ENCODE measurements at places on chromosomes 12 and 14. TPM values are rescaled to one million over a fixed set of nuclear protein-coding genes. Genes with fewer than 3 reads are reported as not detected.

DNA sequence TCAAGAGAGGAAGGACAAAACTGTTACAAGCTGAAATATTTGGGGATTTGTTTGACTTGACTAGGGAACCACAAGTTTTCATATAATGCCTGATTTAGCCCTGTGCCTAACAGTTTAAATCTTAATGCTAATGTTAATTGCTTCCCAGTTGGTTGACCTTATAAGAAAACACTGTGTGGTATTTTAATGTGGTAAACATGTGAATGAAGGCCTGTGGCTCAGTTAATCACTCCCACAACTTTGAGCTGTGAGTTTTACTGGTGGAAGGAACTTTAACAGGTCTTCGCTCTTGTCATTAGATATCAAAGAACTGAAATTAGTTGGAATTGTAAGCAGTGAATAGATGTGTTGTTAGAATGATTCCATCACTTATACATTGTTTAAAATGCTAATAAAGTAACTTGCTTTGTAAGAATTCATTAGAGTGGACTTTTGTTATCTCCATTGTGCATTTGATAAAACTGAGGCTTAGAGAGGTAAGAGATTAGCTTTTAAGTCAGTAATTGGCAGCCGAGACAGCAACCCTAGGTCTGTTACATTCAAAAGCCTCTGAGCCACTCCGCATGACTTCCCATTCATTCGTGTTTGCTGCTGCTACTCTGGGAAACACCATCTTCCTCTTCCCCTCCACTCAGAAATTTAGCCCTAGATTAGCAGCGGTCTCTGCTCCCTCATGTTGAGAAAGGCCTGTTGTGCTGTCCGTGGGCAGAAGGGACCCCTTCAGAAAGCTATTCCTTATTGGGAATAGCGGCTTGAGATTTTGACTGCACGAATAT lies 1.0 kb upstream of the TBK1 start:
- peak; percentile 28 for DNase-seq

- peak; percentile 14 for DNase-seq
These were observed 180.0 kb downstream of the KITLG start for GRCh38 chr12:88400302-88400701.

DNA sequence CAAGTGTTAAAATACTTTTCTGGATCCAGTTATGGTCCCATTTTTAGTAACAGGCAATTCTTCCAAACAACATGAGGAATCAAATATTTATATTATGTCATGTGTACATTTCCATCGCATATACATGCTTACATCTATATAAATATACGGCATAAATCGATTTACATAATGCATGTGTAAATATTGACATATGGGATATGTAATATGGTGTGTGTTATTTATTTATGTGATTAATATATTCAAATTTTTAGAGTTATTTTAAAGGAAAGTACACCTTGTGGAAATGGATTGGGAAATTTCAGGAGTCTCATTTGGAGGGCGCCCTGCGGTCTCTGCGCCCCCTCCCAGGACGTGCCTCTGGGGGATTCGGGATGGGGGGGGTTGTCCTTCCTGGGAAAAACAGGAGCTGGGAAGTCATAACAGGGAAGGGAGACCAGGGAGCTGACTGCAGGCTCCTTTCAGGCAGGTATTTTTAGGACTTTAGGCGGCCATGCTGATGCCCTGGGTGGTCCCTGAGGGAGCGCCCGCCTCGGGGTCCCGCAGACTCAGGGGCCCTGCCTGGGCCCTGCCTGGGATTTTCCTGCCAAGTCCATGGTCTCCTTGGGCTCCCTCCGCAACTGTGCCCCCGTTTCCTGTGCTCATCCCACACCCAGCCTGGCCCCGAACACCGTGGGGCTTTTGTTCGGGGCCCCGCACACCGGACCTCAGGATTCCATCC lies 82.7 kb upstream of the SFSWAP start:
- no peak for DNase-seq

AMN gene
- 0.29 TPM for total RNA-seq

DNA sequence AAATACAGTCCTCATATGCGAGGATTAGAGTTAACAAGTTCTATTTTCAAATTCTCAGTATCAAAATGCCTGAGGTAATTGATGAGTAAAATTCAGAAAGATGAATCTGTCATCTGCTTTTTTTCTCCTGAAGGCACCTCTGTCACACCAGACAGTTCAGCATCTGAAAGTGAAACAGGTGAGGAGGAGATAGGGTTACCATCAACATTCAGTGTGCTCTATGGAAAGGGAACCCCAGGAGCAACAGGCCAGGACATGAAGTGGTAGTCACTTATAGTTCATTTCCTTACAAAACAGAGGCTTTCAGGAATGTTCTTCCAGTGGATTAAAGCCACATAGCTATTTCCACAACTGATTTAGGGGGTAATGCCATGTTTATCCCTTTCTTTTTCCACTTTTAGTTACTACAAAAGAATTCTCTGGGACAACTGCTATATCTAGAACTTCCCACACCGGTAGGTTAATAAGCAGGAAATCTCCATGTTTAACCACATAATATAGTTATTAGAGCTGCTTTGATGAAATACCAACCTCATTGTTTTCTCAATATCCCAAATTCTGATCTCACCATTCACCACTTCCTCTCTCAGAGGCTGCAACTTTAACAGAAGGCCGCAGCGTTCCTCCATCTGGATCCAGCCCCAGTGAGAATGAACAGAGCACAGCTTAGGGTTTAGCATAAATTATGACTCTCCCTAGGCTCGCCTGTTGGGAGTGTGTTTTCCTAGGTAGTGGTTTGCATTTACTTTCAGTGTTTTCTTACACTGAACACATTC lies 177.0 kb upstream of the CNTN1 start:
- no peak for DNase-seq

- no peak for DNase-seq
These were observed 56.1 kb upstream of the FBRSL1 start for GRCh38 chr12:132433641-132434395.

GRCh38 chr12:109518820-109519665 lies 41.6 kb downstream of the UBE3B start:
- peak; percentile 69 for DNase-seq

PLA2G1B gene
- not detected for total RNA-seq

BBOF1 gene
- 2.0 TPM for total RNA-seq

DNA sequence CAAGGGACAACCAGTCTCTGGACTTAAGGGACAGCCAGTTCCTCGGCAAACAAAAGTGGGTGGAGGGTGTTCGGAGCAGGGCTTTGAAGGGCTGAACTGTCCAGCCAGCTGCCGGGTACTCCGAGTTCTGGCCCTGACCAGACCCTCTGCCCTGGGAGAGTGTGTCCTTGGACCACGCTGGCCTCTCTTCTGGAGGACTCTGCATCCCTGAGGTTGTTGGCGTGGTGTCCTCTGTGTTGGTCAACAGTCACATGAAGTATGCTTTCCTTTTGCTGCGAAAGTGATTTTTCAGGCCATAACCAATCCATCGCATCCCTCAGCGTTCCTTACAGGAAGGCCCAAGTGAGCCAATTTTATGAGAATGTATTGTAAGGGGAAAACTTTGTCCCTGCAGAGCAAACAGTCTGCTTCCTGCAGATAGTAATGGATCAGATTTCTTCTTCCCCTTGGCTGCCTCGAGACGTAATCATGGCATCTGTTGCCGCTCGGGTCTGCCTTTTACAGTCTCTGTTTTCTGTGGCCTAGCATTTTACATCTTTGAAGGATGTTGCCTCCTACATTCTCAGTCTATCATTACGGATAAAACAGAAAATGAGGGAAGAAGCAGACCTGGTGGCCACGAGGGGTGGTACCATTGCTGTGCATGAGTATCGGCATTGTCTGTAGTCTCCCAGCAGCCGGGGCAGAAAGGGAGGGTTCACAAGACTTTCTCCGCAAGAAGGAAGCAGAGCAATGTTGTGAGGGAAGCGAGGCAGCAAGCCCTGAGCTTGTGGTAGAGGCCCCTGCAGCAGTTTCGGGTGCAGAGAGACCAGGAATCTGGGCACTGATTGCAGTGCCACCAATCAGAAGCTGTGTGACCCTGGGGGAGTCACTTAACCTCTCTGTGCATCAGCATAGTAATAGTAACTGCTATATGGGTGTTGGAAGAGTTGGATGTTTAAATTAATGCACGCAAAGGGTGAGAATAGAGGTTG lies 47.4 kb downstream of the SMIM41 start:
- no peak for DNase-seq

- DNase-seq = no peak
These were observed 190.2 kb downstream of the KIF26A start for GRCh38 chr14:104328607-104329006.

- DNase-seq = no peak
These were observed 28.8 kb downstream of the ZFHX2 start for GRCh38 chr14:23522643-23523198.

GRCh38 chr14:34223373-34224148 lies 238.5 kb downstream of the SPTSSA start:
- no peak for DNase-seq

GRCh38 chr14:72717220-72717619 lies 176.7 kb downstream of the DPF3 start:
- DNase-seq = no peak

- peak; percentile 73 for DNase-seq
These were observed 18.8 kb upstream of the KRT78 start for GRCh38 chr12:52867642-52868041.

B4GALNT1 gene
- 0.40 TPM for total RNA-seq

FAM90A1 gene
- total RNA-seq = not detected

DNA sequence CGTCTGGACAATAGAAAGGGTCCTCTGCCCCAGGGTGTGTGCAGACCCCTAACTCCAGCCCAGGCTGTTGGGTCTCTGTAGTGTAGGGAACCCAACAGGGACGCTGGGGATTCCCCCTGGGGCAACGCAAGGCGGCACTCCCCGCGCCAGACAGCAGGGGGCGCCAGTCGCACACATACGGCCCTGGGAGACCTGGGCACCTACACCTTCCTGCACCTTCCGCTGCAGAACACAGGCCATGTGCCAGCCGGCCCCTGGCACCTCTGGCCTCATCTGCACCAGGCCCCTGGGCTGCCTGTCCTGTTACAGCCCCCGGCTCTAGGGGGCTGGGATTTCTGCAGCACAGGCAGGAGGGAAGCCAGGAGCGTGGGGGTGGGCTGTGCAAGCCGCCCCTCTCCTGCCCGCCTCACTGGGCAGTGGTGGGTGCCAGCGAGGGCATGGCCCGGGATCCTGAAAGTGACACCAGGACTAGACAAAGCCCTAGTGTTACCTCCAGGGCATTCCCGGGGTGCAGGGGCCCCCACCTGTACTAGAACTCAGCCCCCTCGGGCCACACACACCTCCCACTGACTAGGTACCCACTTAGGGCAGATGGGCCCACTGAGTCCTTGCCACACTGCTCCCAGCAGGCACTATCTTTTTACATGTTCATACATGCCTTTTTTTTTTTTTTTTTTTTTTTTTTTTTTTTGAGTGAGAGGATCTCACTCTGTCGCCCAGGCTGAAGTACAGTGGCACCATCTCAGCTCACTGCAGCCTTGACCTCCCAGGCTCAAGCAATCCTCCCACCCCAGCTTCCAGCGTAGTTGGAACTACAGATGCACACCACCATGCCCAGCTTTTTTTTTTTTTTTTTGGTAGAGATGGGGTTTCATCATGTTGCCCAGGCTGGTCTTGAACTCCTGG lies 37.5 kb downstream of the CCNK start:
- peak; percentile 75 for DNase-seq

SLC7A7 gene
- 0.61 TPM for total RNA-seq

CCDC38 gene
- total RNA-seq = not detected

KIF26A gene
- 0.39 TPM for total RNA-seq

GRCh38 chr12:49540229-49541139 lies 1.7 kb downstream of the KCNH3 start:
- no peak for DNase-seq

HRK gene
- 2.6 TPM for total RNA-seq

DNA sequence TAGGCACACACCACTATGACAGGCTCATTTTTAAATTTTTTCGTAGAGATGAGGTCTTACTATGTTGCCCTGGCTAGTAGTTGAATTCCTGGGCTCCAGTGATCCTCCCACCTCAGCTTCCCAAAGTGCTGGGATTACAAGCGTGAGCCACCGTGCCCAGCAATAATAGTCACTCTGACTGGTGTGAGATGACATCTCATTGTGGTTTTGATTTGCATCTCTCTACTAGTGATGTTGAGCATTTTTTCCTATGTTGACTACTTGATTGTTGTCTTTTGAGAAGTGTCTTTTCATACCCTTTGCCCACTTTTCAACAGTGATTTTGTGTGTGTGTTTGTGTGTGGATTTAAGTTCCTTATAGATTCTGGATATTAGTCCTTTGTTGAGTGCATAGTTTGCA lies 26.3 kb downstream of the ATP2A2 start:
- DNase-seq = no peak

- DNase-seq = peak; percentile 86
These were observed 55.8 kb downstream of the CMAS start for GRCh38 chr12:22101749-22102243.

- DNase-seq = no peak
These were observed 75.3 kb upstream of the DUSP6 start for GRCh38 chr12:89427508-89428156.

DNA sequence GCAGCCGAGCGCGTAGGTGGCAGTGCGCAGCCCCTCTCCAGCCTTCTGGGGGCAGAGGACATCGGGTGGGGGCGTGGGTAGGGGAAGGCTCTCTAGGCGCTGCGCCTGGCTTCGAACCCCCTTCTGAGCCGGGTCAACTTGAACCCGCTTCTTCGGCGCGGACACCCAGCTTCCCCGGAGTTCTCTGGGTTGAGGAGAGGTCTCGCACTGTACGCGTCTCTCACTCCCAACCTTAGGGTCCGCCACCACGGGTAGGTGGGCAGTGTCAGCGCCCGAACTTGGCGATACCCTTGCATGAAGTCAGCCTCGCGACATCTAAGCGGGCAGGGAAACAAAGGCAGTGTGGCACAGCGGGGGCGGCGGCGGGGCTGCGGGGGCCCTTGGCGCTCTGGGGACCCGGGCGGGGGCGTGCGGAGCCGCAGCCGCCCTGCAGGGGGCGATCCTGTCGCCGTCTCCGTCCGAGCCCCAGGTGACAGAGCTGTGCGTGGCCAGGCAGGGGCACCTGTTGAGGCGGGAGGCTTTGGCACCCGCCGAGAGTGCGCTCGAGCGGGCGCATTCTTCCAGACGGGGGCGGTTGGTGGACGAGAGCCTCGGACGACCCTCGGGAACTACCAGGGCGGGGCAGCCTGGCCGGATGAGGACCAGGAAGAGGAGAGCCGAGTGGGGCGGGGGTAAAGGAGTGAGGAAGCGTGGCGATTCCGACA lies 1.1 kb downstream of the GALNT16 start:
- DNase-seq = peak; percentile 9

DNA sequence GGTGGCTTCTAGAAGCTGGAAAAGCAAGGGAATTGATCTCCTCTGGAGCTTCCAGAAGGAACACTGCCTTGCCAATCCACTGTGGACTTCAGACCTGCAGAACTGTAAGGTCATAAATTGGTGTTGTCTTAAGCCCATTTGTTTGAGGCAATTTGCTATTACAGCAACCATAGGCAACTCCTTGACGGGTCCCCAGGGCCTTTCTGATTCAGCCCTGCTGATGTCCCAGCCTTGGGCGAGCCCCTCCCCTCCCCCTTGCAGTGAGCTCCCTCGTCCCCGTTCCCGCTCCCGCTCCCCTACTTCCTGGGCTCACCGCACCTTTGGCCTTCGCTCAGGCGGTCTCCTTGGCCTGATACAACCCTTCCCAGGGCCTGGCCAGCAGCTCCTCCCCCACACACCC lies 18.9 kb upstream of the DIO3 start:
- DNase-seq = no peak

- no peak for DNase-seq
These were observed 61.1 kb downstream of the RASSF9 start for GRCh38 chr12:85775091-85775490.

Measured in MCF 10A (cell line).